Activated CD8-positive, alpha-beta memory T cell treated with anti-CD3 and anti-CD28 coated beads, Interleukin-2, amount 10 ng/mL, durations not matched to agents 7 days and 5 days (primary cell): ENCODE measurements at places on chromosomes 16 and 17.
A peak's percentile ranks its signal among the peaks of the same experiment; 100 is the strongest.

DNA sequence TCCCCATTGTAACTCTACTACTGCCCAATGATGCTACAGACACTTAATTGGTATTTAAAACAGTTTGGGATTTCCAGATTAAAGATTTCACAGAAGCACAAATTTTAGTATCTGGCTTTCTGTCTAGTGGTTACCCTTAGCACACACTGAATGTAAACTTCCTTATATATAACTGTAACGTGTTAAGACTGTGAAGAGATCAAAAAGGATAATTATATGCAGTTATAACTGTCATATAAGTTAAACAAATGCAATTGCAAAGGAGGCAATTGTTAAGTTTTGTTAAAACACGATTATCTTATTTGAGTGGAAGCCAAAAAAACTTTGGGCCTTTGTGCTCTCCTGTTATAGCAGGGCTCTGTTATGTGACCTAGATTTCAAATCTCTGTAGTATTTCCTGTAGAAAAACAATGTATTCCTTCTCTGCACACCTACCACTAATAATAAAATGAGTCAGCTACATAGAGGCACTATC, 147.9 kb downstream of the STXBP4 start:
- DNase-seq, result no peak

DNA sequence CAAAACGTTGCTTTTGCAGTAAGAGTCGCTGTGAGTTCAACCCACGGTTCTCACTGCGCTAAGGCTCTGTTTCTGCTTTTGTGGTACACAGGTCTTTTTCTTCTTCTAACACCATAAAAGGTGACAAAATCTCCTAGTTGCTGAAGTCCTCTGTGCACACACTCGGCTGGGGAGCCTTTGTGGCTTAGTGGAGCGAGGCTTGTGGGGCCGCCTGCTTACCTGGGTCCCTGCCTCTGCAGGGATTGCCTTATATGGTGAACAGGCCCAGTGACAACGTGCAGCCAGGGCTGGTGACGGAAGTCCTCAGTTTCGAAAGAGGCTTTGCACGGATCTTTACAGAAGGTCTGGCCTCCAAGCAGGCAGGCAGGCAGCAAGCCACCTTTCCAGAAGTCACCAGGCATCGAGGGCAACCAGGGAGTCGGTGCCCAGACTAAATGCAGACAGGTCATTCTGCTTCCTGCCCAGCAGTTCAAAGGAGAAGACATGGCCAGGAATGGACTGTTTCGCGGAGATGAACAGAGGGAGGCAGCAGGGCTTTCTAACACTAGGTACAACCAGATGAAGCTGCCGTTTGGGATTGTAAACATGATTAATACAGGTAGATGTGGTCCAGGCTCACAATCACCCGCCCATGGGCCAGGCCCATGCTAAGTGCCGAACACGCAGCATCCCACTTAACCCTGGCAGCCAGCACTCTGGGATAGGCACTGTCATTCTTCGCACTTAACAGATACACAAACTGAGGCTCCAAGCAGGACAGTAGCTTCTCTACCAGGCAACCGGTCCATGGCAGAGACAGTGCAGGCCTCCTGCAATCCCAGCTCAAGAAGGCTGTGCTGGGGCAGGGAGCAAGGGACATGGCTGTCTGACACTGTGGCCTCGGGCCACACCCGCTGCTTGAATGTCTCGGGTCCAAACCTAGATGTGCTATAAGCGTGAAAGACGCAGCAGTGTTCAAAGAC, 10.7 kb upstream of the MEAK7 start:
- DNase-seq, result peak; percentile 98

GRCh38 chr16:55698946-55699345, 43.2 kb downstream of the SLC6A2 start:
- no peak for DNase-seq

- peak; percentile 79 for DNase-seq
These were observed at the start of gene SPHK1 for GRCh38 chr17:76384222-76384986. Gene SPHK1, plus strand, starts transcription at chr17:76384609. Its CDS starts 1,036 bp downstream, at chr17:76385645.

GRCh38 chr17:9714801-9715200, 69.5 kb downstream of the USP43 start:
- no peak for DNase-seq

DNA sequence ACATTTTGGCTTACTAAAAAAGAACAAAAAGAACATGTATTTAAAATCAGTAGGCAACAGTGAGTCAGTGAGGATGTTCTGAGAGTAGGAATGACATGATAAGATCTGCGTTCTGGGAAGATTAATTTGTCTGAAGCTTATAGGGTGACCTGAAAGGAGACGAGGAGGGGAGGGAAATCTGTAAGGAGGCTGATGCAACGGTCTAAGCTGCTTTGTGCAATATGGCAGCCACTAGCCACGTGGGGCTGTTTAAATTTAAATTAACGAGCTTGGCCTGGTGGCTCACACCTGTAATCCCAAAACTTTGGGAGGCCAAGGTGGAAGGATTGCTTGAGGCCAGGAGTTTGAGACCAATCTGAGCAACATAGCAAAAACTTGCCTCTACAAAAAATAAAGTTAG, 181.6 kb upstream of the CACNG3 start:
- DNase-seq, result no peak

DNA sequence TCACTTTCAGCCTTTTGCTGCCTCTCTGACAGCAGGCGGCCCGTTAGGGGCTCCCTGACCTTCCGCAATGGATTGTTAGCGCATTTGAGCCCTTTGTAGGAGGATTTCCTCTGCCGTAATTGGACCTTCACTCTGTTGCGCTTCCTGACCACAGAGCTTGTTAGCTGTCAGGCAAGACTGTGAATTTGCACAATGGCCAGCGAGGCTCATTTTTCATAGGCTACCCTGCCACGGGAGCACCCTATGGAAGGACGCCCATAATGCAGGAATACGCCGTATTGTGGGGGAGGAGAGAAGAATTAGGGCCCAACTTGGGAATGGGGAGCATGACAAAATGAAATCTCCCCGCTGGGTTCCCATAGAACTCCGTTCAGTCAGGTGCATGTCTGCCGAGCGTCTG, 205.2 kb upstream of the NLRP1 start:
- DNase-seq, result no peak

GRCh38 chr17:14204084-14204483, 32.6 kb downstream of the CDRT15 start:
- no peak for DNase-seq

DNA sequence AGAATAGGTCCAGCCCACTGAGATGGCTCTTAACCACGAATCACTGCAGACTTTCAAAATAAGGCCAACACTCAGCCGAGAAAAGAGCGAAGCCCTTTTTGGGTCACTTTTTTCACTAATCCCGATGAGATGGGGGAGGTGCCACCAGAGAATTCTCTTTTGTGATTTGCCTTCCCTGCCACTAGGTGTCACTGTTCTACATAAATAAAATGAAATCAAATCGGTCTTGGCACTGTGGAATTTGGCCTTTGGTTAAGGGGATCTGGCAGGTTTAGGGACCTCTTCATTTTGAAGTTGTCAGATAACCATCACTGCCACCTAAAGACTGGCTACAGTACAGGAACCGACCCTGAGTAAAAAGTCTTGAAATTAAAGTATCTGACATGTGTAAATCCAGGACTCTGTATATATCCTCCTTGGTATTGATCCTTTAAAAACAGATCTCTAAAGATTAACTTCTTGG, 147.0 kb downstream of the HS3ST4 start:
- DNase-seq, result peak; percentile 40

- no peak for DNase-seq
These were observed 233.1 kb upstream of the AXIN2 start for GRCh38 chr17:65794572-65794971.

DNA sequence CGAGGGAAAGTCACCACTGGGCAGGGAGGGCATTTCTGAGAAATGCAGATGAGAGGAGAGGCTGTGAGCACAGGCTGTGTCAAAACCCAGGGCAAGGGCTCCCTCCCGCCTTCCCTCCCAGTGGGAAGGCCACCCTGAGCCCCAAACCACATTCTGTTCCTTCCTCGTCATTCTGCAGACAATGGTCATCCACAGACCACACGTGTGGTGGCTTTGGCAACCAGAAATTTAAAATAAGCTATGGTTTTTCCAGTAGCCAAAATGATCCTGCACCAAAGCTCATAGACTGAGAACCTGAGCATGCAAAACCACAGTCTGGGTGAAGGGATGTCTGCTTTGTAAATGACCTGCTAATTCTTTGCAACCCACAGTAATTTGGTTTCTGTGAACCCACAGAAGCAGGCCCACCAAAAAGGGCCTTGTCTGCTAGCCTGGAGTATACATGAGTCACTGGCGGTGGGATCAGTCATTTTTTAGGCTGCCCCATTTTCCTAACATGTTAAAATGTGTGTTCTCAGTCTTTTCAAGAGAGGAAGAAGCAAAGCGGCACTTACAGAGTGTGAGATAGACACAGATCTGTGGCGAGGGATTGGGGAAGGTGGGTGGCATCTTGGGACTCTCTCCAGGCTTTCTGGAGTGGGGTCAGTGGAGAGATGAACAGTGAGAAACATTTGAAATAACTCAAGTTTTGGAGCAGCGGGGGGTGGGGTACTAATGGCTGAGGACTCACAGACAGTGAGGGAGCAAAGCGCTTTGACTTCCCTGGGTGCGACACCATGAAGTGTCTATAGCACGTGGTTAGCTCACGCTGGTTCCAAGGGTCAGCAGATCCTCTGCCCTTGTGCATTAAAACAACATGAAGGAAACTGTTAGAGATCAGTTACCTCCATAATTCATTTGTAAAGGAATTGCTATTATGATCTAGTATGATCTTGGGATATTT, 20.5 kb downstream of the GRB7 start:
- peak; percentile 91 for DNase-seq
